Tongue (tissue), 3 donors: ENCODE measurements at places on chromosomes 6 and 20.

DNA sequence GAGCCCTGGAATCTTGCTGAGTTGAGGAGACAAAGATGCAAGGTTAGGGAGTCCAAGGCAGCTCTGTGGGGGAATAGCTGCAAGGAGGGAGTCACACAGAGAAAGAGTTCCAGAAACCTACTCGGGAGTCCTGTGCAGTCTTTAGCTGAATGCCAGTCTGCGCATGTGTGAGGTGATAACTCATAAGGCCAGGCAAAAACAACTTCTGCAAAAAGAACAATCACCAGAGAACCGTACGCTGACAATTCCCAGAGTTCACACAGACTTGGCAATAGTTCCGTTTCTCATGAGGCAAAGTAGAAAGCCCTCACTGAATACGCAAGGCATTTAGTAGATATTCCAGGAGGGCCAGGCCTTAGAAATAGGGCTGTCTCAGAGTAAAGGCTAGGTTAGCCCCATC lies 135.2 kb upstream of the TAB2 start:
- no peak for DNase-seq

DNA sequence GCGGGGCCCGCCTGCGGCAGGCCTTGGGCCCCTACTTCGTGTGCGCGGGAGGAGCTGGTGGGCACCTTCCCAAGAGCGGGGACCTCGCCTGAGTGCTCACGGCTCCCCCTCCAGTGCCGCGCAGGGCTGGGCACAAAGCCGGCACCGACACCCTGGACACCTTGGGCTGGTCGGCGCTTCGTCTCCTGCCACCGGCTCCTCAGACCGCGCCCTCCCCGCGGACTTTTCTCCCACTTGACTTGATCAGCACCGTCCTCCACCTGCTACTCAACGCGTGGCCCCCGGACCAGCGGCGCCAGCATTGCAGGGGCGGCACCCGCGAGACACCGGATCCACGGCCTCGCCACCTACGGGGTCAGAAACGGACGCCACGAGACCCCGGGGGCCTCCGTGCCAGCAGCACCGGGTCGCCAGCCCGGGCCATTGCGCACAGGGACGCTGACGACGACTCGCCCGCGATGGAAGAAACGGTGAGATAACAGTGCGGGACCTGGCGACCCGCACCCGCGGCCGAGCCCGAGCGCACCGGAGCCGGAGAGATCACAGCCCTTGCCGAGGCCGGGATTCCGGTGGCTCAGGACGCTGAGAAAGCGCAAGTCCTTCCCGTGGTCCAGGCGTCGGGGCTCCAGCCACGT lies 154.2 kb downstream of the DLL1 start:
- DNase-seq = no peak

GRCh38 chr6:141029908-141030307 lies 1102.8 kb upstream of the GJE1 start:
- no peak for DNase-seq

- no peak for DNase-seq
Observed at GRCh38 chr20:13700761-13701160, 62.0 kb upstream of the TASP1 start.

- no peak for DNase-seq
Observed at GRCh38 chr20:46119028-46119546, 973 bp downstream of the CD40 start.

DNA sequence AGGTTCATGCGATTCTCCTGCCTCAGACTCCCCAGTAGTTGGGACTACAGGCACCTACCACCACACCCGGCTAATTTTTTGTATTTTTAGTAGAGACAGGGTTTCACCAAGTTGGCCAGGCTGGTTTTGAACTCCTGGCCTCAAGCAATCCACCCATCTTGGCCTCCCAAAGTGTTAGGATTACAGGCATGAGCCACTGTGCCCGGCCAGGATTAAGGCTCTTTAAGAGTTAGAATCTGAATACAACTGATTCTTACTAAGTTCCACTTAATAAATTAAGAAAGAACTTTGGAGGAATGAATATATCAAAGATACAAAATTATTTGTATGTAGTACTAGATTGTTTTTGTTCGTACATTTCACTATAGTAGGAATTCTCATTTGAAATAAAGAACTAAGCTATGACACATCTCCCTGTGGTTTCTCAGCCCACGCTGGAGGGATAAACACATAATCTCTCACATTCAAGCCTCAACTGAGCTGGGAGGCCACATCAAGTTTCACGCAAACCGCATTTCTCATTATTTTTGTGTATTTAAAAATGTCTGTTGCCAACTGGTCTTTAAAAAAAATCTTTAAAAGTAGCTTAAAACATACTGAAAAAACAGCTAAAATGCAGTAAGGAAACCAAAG lies 34.2 kb downstream of the DTNBP1 start:
- DNase-seq = no peak

DNA sequence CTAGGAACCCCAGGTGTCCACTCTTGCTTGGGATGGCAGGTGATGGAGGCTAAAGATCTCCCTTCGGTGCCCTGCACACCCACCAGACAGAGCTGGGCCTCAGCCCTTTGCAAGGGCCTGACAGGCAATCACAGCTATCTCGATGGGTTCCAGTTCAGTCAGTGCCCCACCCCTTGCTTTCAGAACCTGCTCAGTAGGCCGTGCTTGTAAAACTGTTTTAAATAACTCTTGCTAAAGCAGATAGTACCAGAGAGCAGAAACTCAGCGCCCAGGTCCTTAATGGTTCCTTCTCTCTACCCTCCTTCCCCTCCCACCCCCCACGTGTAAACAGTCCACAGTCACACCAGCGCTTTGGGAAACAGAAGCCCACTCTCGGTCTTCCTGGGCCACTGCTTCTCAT lies 39.2 kb downstream of the C6orf132 start:
- DNase-seq = no peak

GRCh38 chr6:139508576-139508975 lies 134.1 kb upstream of the CITED2 start:
- DNase-seq = no peak

DNA sequence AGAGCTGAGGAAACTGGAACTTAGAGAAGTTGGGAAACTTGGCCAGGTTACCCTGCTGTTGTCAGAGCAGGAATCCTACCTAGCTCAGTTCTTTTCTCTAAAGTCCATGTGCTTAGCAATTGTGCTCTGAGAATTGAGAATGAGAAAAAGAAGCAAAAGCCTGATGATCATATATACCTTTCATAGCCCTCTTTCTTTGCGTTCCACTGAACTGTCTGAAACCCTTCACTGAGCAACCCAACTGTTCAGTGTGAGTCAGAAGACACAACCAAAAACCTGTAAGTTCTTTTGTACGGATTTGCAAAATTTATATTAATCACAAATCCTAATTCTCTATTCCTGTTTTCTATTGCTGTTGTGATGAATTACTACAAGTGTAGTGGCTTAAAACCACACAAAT lies 80.6 kb downstream of the PHF3 start:
- DNase-seq = no peak

GRCh38 chr6:55011034-55011433 lies 163.3 kb upstream of the HCRTR2 start:
- DNase-seq = no peak

DNA sequence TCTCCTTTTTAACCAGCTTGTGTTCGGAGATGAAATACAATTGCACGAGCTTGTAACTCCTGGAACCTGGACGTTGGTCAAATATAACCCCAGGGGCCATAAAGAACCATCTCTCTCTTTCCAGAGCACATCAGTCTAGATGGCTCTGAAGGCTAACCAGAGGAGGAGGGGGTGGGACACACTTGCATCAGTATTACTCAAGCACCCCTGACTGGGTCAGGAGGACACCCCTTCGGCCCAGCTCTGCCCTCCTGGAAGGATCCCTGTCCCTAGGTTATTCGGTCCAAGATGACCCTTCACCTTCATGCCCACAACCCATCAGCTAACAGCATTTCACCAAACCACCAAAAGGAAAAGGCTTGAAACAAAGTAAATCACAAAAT lies 67.1 kb downstream of the FYN start:
- no peak for DNase-seq

DNA sequence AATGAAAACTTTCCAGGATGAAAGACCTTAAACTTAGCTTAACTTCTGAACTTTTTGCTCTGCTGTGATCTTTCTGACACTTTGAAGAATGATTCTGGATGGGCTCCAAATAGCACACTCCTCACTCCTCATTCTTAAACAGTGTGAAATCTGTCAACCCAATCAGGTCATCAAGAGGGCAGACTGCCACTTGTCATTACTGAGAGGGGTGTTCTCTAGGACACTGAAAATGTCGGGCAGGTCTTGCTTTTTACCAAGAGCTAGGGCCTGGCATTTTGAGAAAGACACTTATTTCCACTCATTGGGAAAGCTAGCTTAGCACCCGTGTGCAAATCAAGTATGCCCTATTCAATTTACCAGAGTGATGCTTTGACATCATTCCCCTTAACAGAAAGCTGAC lies 122.2 kb downstream of the MTFR2 start:
- no peak for DNase-seq

- DNase-seq = no peak
Observed at GRCh38 chr6:76881414-76881813, 581.9 kb downstream of the HTR1B start.

- no peak for DNase-seq
Observed at GRCh38 chr20:3156811-3157619, 2.6 kb downstream of the FASTKD5 start.

GRCh38 chr20:19603376-19603750 lies 154.7 kb upstream of the RIN2 start:
- DNase-seq = peak; percentile 85

- DNase-seq = peak; percentile 95
Observed at GRCh38 chr20:22977047-22977785, 57.9 kb upstream of the SSTR4 start.

- no peak for DNase-seq
Observed at GRCh38 chr6:149325648-149326236, 8.2 kb downstream of the TAB2 start.

DNA sequence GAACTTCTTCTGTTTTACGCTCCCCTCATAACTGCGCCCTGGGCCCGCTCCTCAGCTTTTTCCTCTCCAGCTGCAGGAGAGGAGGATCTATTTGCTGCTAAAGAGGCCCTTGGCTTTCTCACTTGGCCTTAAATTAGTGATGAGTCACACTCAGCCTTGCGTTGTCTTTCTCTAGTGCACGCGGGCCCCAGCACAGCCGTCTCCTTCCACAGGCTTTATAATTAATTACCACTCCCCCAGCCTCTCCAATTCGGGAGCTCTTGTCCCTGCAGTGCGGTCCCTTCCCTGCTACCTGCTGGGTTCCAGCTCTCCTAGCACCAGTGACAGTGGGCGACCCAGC lies 25.2 kb downstream of the PACSIN1 start:
- DNase-seq = peak; percentile 81

DNA sequence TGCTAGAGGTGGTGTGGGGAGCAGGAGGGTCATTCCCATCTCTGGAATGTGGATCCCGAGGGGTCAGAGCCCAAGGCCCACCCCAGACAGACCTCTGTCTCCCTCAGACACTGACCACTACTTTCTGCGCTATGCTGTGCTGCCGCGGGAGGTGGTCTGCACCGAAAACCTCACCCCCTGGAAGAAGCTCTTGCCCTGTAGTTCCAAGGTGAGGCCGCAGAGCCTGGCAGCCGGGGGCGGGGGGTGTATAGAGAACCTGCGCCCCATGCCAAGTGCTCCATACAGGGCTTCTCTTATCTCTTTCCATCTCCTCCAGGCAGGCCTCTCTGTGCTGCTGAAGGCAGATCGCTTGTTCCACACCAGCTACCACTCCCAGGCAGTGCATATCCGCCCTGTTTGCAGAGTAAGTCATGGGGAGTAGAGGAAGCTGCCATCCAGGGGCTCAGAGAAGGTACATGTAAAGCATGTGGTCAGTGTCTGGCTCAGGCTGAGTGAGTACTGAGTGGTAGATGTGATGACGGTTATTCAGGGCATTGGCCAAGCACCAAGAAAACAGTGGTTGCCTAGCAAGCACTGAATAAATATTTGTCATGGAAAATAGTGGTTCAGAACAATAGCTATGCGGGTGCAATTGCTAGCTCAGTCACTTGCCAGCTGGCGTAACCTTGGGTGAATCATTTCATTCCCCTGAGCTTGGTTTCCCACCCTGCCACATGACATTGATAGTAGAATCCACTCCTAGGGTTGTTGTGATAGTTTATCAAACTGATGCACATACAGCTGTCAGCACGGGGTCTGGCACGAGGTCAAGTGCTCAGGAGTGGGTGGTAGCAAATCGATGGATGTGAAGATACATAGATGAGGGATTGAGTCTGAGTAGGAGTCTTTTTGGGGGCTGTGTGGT lies 3.5 kb downstream of the PIGT start:
- DNase-seq = peak; percentile 4

GRCh38 chr6:136014454-136015437 lies 163.2 kb downstream of the PDE7B start:
- peak; percentile 49 for DNase-seq

- no peak for DNase-seq
Observed at GRCh38 chr6:45657226-45657625, 279.5 kb upstream of the SUPT3H start.

DNA sequence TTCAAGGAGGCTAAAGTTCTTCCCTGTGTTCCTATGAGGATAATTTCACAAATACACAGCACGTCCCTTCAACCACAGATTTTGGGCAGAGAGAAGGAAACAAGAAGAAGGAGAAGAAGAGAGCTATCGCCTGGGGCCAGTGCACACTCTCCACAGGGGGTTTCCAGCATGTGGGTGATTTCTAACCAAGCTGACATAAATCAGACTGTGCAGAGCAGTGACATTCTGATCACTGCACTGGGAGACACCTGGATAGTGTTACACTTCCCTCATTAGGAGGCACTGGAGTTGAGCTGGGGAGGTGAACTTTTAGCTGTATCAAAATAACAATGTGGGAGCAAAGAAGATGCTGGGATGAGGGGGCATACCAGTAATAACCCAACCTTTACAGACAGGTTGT lies 71.8 kb upstream of the CENPW start:
- no peak for DNase-seq

DNA sequence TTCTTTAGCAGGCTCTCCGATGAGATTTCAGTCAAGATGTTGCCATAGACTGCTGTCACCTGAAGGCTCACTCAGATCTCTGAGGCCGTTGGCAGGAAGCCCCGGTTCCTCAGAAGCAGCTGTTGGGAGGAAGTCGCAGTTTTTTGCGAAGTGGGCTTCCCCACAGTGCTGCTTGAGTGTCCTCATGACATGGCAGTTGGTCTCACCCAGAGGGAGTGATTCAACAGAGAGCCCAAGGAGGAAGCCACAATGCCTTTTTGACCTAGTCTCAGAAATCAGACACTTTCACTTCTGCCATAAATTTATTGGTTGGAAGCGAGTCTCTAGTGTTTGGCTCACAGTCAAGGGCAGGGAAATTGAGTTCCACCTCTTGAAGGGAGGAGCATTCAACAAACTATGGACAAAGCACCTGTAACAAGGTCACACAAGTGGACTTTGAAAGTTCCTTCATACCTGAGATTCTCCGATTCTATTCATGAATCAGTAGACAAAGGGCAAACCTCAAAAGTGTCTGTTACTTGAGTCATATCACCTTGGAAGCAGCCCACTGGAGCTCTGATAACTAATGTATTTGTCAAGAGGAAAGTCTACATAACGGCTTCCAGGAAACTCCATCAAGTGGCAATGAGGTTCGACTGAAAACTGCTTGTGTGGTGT lies 208.3 kb downstream of the TASP1 start:
- DNase-seq = no peak

- DNase-seq = no peak
Observed at GRCh38 chr6:10312445-10312844, 102.4 kb downstream of the TFAP2A start.
